ENCODE measurements at places on chromosomes 7 and 10.

- DNase-seq: peak; percentile 79
These were observed 83.7 kb upstream of the EFCAB10 start for GRCh38 chr7:105664816-105665525.

GRCh38 chr7:138559448-138559847, 99.4 kb downstream of the TRIM24 start:
- no peak for DNase-seq

- no peak for DNase-seq
These were observed 227.3 kb upstream of the TCF7L2 start for GRCh38 chr10:112722758-112723157.

GRCh38 chr10:72842164-72842563, 51.4 kb upstream of the OIT3 start:
- no peak for DNase-seq

- DNase-seq: no peak
These were observed 111.6 kb downstream of the ADCY1 start for GRCh38 chr7:45685619-45686240.

- no peak for DNase-seq
These were observed 81.3 kb upstream of the UNC5B start for GRCh38 chr10:71131096-71131495.

DNA sequence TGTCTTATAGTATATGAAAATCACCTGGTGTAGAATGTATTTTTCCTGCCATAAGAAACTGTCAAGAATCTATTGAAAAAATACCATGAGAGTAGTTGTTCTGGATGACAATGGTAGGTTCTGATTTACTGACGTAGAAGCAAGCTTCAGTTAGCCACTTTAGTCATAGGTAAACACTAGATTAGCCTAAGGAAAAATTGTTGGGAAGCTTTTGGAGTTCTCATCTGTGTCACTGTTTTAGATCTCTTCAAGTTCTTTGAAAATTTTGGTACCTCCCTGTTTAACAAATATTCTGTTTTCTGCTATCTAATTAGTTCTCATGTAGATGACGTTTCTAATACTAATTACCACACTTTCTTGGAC, 131.8 kb downstream of the ADK start:
- no peak for DNase-seq

- DNase-seq: no peak
These were observed 717.6 kb downstream of the GRM8 start for GRCh38 chr7:126535176-126535575.

DNA sequence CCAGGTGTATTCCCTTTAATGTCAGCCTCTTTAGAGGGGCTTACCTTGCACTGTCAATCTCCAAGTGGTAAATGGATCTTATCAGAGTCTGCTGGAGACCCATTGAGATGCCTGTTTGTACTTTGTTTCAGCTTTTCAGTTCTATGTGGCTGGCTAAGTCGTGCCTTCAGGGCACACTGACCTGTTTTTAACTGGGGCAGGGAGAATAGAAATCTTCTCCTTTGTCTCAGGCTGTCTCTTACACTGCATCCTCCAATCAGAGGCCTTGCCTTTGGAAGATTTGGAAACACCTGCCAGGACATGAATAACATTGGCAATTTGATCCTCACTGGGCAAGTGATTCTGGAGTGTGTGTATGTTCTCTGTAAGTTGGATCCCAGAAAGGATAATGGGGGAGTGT, 65.0 kb downstream of the POU6F2 start:
- DNase-seq: no peak

DNA sequence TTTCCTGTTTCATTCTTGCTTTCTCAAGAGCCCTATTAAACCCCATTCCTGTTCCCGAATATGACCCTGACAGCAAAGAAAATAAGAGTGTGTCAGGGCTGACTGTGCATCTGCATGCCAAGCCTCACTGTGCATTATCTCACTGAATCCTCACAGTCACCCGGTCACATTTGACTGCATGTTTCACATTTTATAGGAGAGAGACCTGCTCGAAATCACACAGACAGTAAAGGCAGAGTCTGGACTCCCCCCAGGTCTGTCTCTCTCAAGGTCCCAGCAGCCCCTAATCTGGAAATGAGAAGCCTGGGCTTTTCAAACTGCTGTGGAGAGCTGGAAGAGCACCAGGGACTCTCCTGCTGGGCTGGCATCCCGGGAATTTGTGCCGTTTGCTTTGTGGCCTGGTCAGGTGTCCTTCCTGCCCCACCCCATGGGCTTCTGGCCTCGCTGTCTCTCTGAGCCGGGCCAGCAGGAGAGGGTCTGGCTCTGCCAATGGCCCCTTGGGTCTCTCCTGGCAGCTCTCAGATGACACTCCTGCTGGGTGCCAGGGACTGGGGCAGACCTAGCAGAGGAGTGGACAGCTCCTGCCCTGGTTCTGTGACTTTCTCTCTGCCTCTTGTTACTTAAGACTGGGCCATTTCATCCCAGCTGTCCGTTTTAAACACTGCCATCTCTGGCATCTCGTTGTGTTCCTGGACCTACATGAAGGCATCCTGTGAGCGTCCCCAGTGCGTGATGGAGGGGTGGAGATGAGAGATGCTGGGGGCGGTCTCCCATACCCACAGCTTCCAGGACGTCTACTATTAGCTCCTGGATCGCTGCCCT, 173.6 kb downstream of the ARHGAP12 start:
- DNase-seq: no peak

DNA sequence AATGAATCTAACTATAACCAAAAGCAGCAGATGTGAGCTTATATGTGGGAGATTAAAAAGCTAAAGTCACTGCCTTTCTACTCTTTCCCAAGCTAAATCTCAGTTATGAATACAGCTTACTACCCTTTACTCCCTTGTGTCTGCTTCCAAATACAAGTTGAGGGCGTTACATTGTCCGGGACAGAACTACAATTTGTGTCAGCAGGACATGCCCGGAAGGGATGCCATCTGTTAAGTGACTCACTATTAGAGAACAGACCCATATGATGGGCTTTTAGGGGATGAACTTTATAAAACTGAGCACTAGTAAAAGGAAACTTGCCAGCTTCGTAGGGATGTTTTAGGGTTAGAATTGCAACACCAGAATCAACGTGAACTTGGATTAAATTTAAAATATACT, 299.7 kb upstream of the CSTF2T start:
- DNase-seq: no peak

- no peak for DNase-seq
These were observed 77.9 kb upstream of the LRRN3 start for GRCh38 chr7:111012799-111013675.

DNA sequence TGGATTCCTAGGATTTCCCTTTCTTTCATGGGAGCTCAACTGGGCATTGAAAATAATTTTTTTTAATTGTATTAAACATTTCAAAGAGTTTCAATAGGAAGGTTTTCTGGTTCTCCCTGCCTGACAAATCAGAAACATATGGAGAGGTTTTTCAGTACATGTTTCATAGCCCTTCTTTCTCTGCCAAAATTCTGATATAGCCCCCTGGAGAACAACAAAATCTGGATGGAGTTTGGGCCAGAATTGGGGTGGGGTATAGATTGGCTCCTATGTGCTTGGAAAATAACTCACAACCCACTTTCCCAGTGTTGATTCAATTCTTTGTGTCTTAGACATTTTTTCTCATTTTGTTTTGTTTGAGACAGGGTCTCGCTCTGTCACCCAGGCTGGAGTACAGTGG, 24.6 kb upstream of the EIF4H start:
- no peak for DNase-seq

- no peak for DNase-seq
These were observed 10.6 kb upstream of the DNMBP start for GRCh38 chr10:100020142-100020885.

DNA sequence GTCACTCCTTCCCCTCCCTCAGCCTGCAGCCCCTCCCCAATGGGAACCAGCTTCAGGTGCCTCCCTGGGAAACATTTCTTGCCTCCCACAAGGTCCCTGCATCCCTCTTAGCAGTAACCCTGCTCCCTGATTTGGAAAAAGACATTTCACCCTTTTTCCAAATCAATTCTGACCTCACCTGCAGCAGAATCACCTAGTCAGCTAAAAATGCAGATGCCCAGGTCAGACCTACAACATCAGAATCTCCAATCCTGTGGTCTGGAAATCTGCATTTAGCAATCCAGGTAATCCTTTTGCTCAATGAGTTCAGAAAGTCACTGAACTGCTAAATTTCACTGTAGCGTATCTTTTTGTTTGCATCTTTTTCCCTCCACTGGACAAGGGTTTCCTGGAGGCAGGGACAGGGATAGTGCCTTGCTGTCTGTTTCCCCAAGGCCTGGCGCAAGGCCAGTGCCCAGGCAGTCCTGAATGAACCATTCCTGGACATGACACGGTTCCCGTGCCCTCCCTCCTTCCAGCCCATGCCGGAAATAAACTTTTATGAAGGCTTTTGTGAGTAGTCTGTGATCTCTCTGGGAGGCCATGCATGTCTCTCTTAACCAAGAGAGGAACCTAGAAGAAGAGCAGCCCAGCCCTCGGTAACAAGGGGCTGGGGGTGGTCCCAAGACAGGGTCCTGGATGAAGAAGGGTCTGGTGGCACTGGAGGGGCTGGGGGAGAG, 44.0 kb downstream of the COL13A1 start:
- DNase-seq: no peak

- no peak for DNase-seq
These were observed 43.4 kb downstream of the IGF2BP3 start for GRCh38 chr7:23426876-23427275.

DNA sequence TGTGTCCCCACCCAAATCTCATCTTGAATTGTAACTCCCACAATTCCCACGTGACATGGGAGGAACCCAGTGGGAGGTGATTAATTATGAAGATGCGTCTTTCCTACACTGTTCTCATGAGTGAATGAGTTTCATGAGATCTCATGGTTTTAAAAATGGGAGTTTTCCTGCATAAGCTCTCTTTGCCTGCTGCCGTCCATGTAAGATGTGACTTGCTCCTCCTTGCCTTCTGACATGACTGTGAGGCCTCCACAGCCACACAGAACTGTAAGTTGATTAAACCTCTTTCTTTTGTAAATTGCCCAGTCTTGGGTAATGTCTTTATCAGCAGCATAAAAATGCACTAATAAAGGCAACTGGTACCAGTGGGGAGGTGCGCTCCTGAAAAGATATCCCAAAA, 67.7 kb upstream of the DRGX start:
- DNase-seq: no peak

DNA sequence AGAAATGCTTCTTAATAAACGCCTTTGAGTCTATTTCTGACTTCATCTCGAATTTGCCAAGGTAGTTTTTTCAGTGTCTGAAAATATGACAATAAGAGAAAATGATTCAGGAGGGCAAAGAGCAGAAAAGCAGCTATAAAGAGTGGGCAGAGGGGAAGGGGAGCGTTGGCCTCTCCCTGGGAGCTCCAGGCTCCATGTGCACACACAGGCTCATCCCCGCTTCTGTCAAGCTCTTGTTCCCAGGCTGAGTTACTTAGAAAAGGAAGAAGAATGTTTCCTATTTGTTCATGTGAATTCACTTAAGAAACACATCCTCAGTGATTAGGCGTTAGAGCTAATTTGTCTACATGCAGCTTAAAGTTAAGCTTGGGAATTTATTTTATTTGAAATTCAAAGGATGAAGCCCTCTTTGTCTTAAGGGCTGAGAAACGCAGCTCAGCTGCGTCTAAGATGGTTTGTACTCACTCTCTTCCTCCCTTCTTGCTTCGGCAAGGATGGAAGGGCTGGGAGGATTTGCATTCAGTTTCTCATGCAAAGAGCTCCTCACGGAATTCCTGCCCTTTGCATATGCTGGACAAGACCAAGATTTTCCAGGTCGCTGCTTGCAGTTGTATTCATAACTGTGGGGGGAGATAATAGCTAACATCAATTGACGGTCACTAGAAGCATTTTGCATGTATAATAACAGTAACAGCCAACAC, 29.0 kb upstream of the ATXN7L1 start:
- no peak for DNase-seq

DNA sequence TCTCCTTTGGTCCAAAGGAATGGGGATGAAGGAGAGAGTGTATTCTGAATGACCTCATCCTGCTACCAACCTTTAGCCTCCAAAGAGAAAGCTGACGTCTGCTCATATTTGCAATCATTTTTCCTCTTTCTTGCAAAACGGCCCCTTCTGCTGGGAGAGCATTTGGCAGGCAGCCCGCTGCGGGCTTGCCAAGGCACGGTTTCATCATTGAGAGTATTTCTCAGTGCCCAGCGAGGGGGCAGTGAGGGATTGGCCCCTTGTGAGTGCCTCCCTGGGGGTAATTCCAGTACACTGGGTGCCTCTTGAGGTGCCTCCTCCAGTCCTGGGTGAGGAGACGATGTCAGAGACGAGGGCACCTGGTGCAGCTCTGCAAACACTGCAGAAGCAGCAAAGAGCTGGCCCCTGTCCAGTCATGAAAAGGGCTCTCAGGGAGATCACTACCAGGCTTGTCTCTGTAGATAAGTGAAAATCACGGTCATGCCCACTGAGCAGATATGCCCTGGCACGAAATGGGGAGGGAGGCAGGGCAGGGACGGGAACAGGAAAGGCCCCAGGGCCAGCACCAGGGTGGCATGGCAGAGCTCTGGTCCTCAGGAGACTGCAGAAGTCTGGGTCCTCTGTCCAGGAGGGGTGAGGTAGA, 48.7 kb upstream of the SHH start:
- DNase-seq: no peak

GRCh38 chr10:63247771-63248170, 114.6 kb downstream of the NRBF2 start:
- DNase-seq: no peak

- DNase-seq: no peak
These were observed 378.6 kb upstream of the PRKCQ start for GRCh38 chr10:6958711-6959110.
